ENCODE measurements at places on chromosomes 16 and 17.

DNA sequence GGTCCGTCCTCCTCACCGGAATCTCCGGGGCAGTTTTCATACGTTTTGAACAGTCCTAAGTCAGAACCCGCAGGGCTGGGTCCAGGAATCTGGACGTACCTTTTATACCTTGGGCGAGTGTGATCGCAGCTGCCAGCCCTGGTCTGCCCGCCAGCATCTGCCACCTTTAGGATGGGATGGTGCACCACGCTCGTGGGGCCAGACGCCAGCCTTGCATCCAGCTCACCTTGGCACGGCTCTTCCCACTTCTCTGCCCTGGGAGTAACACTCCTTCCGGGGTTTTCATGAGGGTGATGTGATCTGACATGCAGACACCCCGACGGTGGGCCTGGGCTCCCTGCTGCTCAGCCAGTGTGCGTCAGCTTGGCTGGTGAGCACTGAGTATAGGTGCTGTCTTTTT is 66.6 kb upstream of the ZNF469 start:
- no peak for DNase-seq

DNA sequence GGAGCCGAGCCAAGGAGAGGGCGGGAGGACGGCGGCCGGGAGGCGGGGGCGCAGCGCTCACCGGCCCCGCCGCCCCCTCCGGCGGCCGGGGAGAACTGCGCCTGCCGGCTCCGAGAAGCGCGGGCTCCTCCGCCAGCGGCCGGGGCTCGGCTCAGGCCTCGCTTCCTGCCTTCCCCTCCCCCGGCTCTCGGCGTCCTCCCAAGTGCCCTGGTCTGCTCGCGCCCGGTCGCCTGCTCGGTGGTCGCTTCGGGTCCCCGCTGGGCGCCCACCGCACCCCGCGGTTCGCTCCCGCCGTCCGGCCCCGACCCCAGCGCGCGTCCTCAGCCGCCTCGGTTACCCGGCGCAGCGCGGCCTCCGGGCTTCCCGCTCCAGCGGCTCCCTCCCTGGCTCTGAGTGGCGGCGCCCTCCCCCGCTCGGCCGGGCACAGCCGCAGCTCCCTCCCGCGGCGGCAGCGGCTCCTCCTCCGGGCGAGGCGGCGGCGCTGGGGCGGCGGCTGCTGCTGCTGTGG is 313 bp downstream of the UBTF start:
- DNase-seq, result peak; percentile 47

DNA sequence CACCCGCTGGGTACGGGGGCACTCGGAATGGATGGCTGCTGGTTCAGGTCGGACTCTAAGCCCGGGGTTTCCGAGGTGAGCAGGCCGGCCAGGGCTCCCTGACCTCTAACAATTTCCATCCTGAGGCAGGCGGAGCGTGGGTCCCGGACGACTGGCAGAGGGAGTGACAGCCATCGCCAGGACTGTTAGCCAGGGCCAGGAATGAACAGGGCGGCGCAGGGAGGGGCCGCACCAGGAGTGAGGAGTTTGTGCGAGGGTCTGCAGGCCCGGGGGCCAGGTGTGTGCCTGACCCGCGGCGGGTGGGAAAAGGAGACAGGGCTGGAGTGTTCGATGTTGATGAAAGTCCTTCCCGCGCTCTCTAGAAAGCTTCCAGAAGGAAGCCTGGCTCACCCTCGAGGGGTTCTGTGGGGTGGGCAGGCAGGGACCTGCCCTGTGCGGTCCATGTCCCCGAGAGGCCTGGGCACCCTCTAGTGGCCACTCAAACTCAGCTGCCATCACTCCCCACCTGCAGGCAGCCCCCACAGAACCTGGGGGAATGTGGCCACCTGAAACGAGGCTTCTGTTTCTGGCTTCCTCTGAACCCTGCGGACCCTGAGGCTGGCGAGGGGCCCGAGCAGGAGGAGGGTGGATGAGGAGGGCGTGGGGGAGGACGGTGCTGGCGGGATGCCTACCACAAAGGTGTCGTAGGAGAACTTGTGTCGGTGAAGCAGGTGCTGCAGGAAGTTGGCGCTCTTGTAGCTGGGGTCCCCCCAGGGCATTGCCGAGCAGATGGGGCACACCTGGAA is 8.2 kb downstream of the RNF166 start:
- DNase-seq, result no peak

DNA sequence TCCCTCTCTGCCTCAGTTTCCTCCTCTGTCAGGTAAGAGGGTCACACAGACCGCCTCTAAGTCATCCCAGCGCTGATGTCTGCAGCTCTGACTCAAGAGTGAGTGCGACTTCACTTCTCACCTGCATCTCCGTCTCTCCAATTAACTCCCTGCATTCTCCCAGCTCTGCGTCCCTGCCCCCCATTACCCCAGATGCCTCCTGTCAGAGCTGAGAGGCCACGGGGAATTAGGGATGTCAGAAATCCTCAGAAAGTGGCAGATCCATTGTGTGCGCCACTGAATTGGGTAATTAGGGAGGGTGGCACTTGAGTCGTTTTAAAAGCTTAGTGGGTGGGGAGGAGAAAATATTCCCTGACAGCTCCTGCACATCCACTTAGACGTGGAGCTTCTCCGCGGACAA is 885.4 kb upstream of the EEF2KMT start:
- DNase-seq, result no peak

GRCh38 chr16:89121691-89122321 is 28.2 kb downstream of the ACSF3 start:
- DNase-seq, result no peak

GRCh38 chr17:80660527-80661198 is 116.0 kb downstream of the RPTOR start:
- no peak for DNase-seq

DNA sequence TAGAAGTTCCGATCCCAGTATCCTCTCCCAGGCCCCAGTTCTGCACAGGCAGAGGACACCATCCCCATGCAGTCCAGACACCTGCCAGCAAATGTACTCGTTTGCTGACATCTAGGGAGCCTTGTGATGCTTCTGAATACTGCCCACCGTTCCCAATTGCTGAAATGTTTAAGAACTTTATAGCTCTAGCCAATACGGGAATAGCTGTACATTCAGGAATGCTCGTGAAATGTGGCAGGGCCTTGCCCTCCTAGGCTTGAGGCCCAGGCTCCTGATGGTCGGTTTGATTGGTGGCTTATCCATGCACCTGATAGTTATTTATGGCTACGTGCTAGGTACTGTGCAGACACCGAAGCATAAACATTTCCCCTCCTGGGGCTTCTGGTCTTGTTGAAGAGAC is 255.5 kb downstream of the PRKCA start:
- no peak for DNase-seq

- no peak for DNase-seq
These were observed 529 bp upstream of the ASPA start for GRCh38 chr17:3475251-3475685.

DNA sequence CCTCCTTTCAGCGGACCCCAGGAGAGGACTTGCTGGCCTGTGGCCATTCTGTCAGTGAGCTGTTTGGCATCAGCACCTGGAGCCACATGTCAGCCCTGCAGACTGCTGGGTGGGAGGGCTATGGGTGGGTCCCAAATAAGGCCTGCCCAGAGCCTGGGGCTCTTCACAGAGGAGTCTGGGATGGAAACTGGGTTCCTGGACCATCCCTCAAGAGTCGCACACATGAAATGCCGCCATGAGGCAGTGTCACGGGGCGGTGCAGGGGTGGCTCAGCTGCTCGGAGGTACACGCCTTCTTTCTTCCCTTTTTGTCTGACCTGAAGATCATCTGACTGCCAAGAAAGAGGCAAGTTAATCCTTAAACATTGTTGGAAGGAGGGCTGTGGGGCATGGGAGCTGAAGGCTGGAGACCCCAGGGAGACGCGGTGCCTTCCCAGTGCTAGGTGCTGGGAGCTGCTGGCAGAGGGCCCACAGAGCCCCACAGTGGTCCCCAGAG is 14.8 kb downstream of the MPRIP start:
- DNase-seq, result no peak

- DNase-seq, result no peak
These were observed 35.3 kb downstream of the HIC1 start for GRCh38 chr17:2090210-2090641.

- no peak for DNase-seq
These were observed 38.3 kb upstream of the ACSM2B start for GRCh38 chr16:20614186-20615141.

- DNase-seq, result no peak
These were observed 15.9 kb downstream of the KPNB1 start for GRCh38 chr17:47665655-47666054.

DNA sequence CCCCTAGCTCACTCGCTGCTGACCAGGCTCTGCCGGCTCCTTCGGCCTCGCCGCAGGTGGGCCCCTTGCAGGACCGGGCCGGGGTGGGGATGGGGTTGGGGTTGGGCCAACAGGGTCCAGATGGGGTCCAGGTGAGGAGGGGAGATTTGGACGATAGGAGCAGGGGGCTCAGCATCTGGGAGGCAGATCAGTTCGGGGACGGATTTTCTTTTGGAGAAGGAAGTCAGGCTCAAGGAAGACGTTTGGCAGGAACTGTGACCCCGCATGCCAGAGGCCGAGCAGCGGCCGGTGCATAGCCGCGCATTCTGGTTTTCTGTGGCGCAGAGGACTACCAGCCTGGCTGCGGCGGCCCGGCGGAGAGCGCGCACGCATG is 845 bp upstream of the ALDOA start:
- DNase-seq, result no peak

GRCh38 chr17:4234401-4234800 is 29.4 kb downstream of the ANKFY1 start:
- DNase-seq, result no peak

- no peak for DNase-seq
These were observed 409.6 kb downstream of the GRIN2A start for GRCh38 chr16:9772526-9773225.

DNA sequence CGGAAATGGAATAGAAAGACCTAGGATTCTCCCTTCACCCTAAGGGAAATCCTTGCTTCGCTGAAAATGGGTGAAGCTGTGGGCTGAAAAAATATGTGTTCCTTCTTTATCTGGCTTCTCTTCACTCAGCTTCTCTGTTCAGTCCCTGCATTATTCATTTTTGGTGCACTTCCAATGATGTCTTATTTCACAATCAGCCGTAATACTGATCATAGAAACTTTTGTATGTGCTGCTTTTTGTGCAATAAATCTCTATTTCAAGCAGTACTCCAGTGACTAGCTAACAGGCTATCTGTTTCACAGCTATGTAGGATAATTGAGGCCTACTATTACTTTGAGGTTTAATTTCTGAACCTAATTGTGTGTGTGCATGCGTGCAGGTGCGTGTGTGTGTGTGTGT is 144.6 kb downstream of the FOXL1 start:
- DNase-seq, result no peak

- DNase-seq, result no peak
These were observed 4.9 kb upstream of the RAB11FIP4 start for GRCh38 chr17:31386542-31387075.

DNA sequence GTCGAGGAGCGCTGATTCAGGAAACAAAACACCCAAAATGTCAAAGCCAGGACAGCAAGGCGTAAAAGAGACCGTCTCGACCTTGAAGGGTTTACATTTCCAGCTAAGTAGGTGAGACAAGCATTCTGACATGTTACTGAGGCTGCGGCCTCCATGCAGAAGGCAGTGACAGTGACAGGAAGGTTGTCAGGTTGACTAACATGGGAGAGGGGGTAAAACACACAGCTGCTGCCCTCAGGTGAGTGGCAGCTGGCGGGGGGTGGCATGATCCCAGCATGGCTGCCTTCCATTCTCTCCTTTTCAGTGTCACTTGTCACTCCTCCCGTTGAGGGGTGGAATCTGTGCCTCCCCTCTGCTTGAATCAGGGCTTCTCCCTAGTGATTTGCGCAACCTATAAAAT is 31.9 kb upstream of the CRHR1 start:
- no peak for DNase-seq

DNA sequence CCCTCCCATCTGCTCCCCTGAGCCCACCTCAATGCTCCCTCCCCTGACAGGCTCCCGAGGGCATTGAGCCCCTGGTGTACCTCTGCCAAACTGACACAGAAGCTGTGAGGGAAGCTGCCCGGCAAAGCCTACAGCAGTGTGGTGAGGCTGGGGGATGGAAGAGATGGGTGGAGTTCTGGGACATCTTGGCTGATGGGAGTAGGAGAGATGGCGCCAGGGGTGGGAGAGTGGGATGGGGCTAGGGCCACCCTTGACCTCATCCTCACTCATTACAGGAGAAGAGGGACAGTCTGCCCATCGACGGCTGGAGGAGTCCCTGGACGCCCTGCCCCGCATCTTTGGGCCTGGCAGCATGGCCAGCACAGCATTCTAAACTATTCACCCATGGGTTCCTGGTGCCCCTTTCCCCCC is 16.2 kb upstream of the CTCF start:
- no peak for DNase-seq

DNA sequence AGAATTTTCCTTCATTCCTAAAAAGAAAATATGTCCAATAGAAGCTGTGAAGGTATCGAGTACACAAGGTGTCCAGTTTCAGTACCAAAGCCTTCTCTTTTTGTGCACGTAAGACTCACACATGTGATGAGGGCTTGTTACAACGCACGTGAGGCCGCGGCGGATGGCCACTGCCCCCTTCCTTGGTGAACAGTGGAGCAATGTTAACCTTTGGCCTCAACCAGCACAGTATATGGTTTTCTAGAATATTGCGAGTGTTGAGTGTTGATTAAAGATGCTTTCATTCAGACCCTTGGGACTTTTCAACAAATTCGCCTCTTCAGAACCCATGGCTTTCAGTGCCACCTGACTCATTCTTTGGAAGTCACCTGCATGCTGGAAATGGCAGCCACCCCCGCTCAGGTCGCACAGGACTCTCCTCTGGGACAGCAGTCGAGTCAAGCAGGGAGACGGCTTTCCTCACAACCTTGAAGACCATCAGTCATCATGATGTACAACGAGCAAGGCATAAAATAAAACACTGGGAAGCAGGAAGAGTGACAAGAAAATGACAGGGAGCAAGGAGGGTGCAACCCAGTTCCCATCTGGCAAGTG is 14.5 kb downstream of the MAP1LC3B start:
- no peak for DNase-seq

DNA sequence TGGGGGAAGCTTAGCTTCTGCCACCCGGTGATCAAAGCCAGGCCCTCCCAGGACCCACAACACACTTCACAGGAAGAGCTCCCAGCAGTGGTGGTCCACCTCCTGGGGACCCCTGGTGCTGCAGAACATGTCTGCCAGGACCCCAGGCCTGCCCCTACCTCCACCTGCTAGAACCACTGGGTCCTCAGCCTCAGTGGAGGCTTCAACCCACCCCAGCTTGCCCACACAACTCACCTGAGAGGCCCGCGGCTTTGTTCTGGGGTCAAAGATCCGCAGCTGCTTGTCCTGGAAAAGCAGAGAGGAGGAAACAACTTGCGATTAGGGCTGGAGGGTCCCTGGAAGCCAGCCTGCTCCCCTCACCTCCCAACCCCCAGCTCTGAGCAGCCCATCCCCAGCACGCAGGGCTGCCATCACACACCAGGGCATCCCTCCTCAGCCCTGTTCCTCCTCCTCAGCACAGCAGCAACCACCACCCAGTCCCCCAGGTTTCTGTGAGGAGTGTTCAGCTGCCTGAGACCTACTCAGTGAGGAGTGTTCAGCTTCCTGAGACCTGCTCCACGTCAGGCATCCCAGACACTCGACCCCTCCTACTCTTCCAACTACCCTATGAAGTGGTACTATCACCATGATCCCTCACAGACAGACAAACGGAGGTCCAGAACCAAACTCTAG is 21.2 kb downstream of the CORO7 start:
- no peak for DNase-seq

- no peak for DNase-seq
These were observed 42.2 kb downstream of the HOXB1 start for GRCh38 chr17:48488548-48489106.

Data from activated naive CD8-positive, alpha-beta T cell treated with anti-CD3 and anti-CD28 coated beads, Interleukin-2, amount 50 U/mL, for 16 hours (primary cell).